ENCODE measurements at places on chromosomes 7 and 10.

DNA sequence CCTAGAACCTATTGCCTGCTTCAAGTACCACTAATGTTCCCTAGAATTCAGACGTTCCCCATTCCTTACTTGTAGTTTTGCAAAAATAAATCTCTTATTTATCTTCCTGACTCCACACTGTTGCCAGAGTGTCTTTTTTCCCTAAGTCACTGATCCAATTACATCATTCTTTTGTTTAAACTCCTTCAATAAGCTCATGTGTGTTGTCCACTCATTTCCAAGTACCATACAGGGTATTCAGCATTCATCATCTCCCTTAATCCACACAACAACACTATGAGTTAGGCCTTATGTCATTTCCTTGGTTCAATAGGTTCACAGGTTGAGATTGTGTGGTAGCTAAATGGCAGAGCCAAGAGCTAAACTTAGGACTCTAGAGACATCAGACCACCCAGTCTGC lies 119.9 kb upstream of the RHOBTB1 start:
- DNase-seq = no peak

DNA sequence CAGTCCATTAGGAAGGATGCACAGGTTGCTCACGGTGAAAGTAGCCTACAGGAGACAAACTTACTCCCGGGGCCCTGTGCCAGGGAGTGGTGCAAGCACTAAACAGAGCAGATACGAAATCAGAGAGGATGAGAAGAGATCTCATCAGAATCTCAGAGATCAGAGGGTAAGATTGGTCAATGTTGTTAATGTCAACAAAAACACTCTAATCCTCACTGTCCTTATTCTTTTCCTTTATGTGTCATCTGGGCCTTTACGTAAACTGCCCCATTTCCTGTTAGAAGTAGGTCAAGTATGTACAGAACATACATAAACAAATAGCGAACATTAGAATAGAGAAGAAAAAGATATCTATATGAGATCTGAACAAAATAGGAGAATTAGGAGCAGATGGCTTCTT lies 163.1 kb downstream of the PPP1R17 start:
- DNase-seq = no peak

DNA sequence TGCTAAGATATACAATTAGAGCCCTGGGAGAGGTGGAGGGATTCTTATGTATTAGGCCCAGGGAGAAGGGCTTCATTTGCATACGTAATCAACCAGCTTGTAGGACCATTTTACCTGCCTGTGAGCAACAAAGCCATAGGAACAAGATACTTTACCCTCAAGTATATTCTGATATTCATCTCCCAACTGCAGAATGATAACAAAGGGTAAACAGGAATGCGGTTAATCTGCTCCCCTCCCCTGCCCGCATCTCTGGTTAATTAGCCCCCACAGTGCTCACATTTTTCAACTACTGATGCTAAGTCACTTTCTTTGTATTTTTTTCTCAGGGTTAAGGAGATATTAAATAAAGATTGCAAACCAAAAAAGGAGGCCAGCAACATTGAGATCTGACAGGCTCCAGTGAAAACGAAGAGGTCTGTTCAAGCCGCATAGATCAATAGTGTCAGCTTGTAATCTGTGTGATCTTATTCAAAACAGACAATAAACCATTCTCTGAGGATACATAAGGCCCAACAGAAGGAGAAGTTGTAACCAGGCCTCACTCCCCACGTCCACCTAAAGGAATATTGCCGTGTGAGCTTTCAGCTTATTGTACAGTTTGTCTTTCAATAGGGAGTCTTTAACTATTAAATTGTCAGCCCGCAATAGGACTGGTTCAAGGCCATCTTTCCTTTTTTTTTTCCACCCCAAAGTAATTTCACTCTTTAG lies 203.4 kb downstream of the RAPGEF5 start:
- no peak for DNase-seq

GRCh38 chr7:144771174-144771573 lies 64.7 kb downstream of the TPK1 start:
- no peak for DNase-seq

GRCh38 chr7:3493499-3493898 lies 192.4 kb downstream of the SDK1 start:
- no peak for DNase-seq

- DNase-seq = no peak
Observed at GRCh38 chr7:27201580-27202017, 1.7 kb upstream of the HOXA13 start.

DNA sequence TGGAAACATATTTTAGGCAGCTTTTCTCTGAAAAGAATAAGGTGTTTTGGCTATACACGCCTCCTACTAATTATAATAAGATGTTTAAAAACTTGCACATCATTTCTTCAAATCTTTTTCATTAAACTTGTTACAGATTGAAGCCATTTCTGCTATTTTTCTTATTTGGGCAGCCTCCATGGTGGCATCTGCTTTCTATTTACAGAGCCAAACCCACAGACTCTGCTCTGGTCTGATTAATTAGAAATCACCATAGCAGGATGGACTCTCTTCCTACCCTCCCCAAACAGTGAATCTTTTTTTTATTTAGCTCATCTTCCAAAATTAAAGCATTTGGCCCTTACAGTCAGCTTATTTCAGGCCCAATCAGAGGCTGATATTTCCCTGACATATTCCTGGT lies 85.7 kb upstream of the AOAH start:
- no peak for DNase-seq

DNA sequence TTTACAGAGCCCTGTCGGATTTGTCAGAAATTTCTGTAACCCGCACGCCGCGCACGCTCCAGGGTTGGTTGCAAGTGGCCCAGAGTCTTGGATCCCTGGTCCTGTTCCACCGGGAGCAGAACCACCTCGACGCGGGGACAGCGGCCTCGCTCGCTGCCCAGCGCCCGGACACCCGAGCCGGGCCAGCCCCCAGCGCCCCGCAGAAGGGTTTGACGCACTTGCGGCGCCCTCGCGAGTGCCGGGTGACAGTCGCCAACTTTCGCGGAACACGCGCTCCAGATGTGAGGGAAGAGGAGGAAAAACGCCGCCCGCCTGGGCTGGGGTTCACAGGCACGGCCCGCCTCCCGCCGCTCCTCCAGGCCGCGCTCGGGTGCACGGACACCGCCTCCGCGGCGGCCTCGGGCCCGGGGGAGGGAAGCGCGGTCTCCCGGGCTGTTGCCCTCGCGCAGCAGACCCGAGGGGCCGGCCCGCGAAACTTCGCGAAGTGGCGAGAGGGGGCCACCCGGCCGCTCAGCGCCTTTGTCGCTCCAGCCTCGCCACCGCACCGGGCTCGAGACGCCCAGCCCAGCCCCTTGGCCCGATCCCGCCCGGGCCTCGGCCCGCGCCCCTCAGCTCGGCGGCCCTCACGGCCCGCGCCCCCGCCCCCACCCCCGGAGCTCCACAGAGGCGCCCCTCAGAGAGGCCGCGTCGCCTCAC lies 514 bp downstream of the RNF216 start:
- DNase-seq = no peak

- no peak for DNase-seq
Observed at GRCh38 chr7:84921154-84921553, 265.7 kb downstream of the SEMA3D start.

DNA sequence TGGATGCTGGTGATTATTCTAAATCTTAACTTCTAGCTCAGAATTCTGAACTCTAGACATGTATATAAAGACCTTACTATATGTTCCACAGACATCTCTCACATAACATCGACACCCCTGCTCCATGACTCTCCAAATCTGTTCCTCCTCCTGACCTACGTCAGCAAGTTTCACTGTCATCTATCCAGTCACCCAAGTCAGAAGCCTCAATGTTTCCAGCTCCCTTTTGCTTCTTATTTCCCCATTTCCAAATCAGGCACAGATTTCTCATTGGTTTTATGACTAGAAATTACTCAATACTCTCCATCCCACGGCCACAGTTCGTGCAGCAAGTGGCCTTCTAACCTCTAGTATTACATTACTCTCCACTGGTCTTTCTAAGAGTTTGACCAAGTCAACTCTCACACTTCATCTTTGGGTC lies 28.5 kb downstream of the EPC1 start:
- DNase-seq = no peak

- DNase-seq = no peak
Observed at GRCh38 chr7:140639366-140640053, 1.1 kb downstream of the DENND2A start.

- DNase-seq = no peak
Observed at GRCh38 chr7:27173511-27173955, 587 bp downstream of the HOXA10 start.

- DNase-seq = peak; percentile 40
Observed at GRCh38 chr7:75734586-75735458, 3.9 kb downstream of the HIP1 start.

GRCh38 chr10:54091237-54091636 lies 709.8 kb downstream of the PCDH15 start:
- no peak for DNase-seq

DNA sequence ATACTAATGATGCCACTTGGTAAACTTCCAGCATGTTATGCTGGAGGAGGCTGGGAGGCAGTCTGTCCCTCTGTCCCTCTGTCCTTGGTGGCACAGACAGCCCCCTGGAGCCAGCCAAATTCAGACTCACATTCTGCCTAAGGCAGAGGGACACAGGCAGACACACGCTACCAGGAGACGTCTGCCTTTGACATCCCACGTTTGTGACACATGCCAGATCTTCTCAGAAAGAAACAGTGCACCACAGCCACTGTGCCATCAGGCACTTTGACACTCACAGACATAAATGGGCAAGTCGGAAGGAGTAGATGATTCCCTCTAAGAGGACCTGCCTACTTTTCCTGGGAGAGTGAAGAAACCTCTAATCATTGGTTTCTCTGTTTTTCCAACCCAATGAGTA lies 467.0 kb downstream of the DPP6 start:
- no peak for DNase-seq

DNA sequence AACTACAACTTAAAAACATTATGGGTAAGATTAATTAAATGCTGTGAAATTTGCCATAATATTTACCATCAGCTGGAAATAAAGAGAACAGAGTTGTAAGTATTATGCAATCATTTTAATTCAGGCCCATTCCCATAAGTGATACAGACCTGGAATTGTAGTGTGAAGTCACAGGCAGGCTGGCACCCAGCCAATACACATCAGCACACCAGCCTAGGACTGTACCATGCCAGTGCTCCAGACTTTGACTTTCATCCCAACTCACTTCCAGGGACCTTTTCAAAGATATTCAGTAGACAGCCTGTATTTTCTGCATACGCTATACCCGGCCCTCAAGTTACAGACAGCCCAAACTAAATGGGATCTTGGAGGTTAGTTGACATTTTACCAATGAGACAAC lies 143.3 kb downstream of the TES start:
- DNase-seq = no peak
